ENCODE measurements at places on chromosomes 4 and X.
A peak's percentile ranks its signal among the peaks of the same experiment; 100 is the strongest.

- peak; percentile 96 for DNase-seq
Observed at GRCh38 chr4:10116569-10117358, at the start of gene WDR1. TSS of gene WDR1 (minus strand) at chr4:10116799. CDS start at chr4:10116666, 133 bp downstream.

DNA sequence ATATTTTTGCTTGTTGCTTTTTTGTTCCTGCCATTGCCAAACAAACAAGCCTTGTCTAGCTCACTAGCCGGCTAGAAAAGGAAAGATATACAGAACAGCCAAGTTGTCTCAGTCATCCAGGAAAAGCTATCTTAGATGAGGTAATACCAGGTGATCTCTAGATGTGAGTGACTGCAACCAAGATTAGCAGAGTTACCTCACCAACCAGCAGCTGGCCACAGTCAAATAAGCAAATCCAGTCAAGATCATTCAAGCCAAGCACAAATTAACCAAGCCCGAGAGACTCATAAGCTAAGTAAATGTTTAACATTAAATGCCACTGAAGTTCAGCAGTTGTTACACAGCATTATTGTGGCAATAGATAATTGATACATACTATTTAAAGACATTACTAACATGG is 108.6 kb downstream of the CENPC start:
- DNase-seq: no peak

- no peak for DNase-seq
Observed at GRCh38 chr4:151738720-151739517, 21.9 kb downstream of the GATB start.

DNA sequence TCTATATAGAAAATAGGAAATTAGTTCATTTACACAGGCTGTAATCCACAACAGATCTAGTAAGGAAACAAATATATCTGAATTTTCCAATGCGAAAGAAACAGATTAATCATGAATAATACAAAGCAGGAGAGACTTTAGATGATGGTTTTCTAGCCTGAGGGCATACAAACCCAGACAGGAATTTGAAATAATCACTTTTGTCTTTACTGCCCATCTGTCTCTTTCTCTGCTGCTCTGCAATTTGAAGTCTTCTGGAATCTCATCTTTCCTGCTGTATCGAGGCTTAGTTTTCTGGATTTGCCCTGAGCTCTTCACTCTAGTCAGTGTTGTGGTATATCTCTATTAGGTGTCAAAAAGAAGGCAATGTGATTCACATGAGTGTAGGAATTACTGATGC is 711.8 kb upstream of the FAM241A start:
- no peak for DNase-seq

DNA sequence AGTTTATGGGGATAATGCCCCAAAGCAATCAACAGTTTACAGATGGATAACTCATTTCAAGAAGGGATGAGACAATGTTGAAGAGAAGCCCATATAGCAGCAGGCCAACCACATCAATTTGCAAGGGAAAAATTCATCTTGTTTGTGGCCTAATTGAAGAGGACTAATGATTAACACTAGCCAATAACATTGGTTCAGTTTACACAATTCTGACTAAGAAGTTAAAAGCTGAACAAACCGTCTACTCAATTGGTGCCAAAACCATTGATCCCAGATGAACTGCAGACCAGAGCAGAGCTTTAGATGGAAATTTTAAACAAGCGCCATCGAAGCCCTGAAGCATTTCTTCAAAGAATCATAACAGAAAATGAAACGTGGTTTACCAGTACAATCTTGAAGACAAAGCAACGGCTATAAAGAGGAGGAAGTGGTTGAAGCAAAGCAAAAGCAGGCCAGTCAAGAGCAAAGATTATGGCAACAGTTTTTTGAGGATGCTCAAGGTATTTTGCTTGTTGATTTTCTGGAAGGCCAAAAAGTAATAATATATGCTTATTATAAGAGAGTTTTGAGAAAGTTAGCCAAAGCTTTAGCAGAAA is 20.5 kb upstream of the BLTP1 start:
- DNase-seq: no peak

DNA sequence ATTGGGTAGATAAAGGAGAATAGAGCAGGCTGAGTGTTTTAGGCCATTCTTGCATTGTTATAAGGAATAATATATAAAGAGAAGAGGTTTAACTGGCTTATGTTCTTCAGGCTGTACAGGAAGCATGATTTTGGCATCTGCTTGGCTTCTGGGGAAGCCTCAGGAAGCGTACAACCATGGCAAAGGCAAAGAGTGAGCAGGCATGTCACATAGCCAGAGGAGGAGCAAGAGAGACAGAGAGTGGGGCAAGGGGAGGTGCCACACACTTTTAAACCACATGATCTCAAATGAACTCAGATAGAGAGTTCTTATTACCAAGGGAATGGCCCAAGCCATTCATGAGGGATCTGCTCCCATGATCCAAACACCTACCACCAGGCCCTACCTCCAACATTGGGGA is 4.4 kb upstream of the METTL14 start:
- no peak for DNase-seq

DNA sequence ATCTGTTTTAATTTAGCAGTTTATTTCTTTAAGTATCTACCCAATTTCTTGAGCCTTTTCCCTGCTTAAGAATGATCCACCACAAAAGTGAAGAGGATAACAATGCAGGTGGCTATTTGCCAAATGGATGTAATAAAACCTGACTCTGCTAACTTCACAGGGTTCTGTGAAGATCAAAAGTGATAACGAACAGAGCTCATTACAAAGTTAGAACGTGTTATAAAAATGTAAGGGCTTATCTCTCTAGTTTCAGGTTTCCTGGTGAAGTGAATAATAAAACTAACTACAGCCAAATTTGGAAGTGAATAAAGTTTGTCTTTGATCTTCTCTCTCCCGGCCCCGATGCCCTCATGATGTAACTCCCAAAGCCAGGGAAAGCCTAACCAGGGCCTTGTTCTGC is 497.9 kb downstream of the SMARCA1 start:
- DNase-seq: no peak

DNA sequence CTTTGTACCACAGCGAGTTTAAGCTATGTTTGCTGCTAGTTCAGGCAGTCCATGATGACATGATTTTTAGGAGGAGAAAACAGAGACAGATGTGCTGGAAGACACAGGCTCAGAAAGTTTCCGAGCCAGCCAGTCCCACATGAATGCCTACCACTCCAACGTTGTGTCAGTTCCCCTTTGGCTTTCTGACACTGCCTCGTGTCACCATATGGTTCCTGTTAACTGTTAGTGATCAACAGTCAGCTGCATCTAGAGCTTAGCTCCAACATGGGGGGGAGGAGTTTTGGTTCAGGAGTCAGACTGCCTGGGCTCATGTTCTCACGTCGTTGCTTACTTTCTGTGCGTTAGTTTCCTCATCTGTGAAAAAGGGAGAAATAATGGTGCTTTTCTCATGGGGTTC is 343.7 kb downstream of the MID1IP1 start:
- DNase-seq: no peak

- no peak for DNase-seq
Observed at GRCh38 chr4:108213308-108213707, 44.6 kb upstream of the LEF1 start.

Data from stimulated activated CD8-positive, alpha-beta memory T cell treated with anti-CD3 and anti-CD28 coated beads, Interleukin-4, amount 100 ng/mL, for 1 hour (primary cell).